Stimulated activated CD4-positive, alpha-beta T cell treated with anti-CD3 and anti-CD28 coated beads, Interleukin-2, amount 100 ng/mL, for 48 hours (primary cell): ENCODE measurements at places on chromosomes 2 and 18.

DNA sequence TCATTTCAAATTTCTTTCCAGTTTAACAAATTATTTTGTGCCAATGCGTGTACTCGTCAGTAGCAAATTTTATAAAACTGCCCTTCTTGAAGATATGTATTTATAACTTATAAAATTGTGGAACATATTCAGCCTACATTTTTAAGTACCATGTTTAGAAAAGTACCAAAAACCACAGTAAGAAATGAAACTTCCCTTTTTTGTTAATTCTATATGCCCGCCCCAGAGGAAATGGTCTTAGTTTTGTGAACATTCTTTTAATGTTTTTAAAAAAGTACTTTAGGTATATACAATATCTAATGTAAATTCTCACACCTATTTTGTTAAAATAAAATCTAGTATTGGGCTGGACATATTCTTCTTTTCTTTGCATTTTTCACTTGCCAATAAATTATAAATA lies 1.2 kb downstream of the UGT1A9 start:
- no peak for DNase-seq

GRCh38 chr18:39872651-39873050 lies 2082.4 kb upstream of the PIK3C3 start:
- DNase-seq: no peak

GRCh38 chr2:46369783-46370182 lies 72.6 kb downstream of the EPAS1 start:
- DNase-seq: no peak

- no peak for DNase-seq
Observed at GRCh38 chr2:191693778-191694177, 15.8 kb downstream of the NABP1 start.

DNA sequence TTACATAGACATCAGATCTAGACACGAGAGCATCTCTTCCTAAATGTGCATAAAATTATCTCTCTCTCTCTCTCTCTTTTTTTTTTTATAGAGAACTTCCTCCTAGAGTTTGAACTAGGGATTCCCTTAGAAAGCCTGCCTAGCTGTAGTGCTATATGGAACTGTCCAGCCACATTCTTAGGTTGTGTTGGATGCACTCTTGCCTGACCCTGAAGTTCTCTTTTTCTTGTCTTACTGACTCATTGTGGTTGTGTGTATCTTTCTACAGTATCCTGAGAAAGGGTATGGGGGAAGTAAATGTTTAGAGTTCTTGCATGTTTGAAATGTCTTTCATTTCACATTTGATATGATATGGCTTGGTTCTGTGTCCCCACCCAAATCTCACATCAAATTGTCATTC lies 368.2 kb downstream of the CDH2 start:
- no peak for DNase-seq

DNA sequence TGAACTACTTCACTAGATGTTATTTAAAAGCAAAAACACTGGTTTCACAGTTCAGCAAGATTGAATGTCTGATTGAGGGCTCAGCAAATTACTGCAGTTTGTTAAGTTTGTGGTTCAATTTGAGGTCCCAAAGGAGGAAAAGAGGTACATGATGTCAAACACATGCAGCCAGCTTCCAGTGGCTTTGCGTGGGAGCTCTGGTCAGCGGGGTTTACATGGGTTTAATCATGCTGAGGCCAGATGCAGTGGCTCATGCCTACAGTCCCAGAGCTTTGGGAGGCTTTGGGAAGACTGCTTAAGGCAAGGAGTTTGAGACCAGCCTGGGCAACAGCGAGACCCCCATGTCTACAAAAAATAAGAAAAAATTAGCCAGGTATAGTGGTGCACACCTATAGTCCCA lies 111.5 kb downstream of the MAPK4 start:
- DNase-seq: no peak

- DNase-seq: no peak
Observed at GRCh38 chr2:11652553-11652952, 17.4 kb downstream of the NTSR2 start.

GRCh38 chr2:112640800-112641675 lies 4.7 kb upstream of the SLC20A1 start:
- no peak for DNase-seq

GRCh38 chr2:139721411-139721995 lies 941.3 kb upstream of the NXPH2 start:
- DNase-seq: no peak
